Myocyte (in vitro differentiated cells): ENCODE measurements at places on chromosomes 1 and 21. TPM values are rescaled to one million over a fixed set of nuclear protein-coding genes. Genes with fewer than 3 reads are reported as not detected.

DNA sequence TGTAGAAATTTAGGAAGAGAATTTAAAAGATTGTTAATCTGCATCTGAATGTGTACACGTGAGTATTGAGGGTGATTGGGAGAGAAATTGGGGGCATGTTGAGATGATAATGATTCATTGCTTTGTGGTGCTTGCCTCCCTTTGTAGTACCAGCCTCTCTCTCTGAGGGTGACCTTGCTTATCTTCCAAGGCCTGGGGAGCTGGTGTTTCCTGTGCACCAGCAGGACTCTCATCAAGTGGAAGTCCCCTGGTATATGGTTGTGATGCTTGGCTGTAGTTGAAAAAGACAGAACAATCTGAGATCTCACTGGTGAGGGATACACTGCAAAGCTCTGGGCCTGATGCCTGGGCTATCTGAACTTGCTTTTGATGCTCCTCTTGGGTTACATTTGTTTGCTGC is 4.0 kb downstream of the TCHHL1 start:
- DNase-seq = no peak

GRCh38 chr1:18055156-18055555 is 52.4 kb upstream of the IGSF21 start:
- DNase-seq = no peak

Gene RNU1-4
- total RNA-seq = not detected in 2 replicates

GRCh38 chr1:220711056-220711809 is 21.1 kb downstream of the C1orf115 start:
- DNase-seq = no peak

DNA sequence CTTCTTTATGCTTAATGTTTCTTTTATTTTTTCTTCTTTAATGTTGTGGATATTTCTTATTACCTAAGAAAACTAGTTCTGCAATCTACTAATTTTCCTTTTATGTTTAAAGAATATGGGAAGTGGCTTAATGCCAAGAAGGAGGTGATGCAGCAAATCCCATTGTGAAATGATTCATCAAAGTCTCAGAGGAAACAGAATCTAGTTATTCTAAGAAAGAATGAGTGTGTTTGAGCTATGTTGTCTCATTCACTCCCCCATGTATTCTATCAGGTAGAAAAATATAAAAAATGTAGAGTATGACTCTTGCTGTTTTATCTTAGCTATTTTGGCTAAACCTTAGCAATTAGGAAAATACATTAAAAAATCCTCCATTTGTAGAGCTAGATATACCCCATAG is 659.9 kb upstream of the RGS18 start:
- no peak for DNase-seq

Gene HUNK
- 0.05 TPM in 1 of 2 replicates, not detected in the other for total RNA-seq

- peak; percentile 69 for DNase-seq
Measured at GRCh38 chr1:76336931-76337371, 262.4 kb downstream of the ST6GALNAC3 start.

Gene CYP4A11
- total RNA-seq = not detected in 2 replicates

DNA sequence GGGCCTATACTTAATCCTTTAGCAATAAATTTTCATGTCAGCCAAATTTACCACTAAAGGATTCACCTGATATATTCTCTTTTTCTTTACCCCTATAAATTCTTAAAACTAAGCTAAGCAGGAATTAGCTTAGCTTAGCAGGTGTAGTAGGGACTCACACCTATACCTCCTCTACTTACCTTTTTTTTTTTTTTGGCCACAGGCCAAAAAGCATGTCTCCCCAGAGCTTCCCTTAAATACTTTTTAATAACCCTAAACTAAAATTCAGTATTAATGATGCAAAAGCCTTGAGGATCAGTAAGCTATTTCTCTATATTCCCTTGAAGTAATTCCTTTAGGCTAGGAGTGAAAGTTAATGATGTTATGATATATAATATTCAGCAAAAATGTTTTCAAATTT is 23.2 kb downstream of the PEA15 start:
- DNase-seq = no peak

DNA sequence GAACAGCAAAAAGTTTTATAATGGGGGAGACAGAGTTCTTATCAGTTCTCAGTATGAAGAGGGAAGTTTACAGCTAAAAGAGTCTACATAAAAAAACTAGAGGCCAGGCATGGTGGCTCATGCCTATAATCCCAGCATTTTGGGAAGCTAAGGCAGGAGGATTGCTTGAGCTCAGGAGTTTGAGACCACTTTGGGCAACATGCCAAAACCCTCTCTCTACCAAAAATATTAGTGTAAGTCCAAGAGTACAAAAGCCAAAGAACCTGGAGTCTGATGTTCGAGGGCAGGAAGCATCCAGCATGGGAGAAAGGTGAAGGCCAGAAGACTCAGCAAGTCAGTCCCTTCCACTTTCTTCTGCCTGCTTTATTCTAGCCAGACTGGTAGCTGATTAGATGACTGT is 35.0 kb upstream of the ROR1 start:
- no peak for DNase-seq

DNA sequence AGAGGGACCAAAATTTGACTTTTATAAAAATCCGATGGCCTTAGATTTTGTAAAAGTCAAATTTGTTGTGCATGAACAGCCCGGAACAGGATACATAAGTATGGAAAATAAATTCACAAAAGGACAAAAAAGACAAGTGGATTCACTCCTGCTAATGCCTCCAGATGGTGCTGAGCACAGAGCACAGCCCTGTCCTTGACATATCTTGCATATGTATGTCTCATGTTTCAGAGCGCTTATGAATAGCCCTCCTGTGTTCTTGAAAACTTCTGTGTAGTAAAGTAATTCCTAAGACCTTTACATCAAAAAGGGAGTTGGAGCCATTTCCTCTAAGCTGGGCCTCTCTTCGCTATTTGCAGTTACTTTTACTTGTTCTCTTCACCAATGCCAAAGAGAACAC is 110.7 kb upstream of the RAB3GAP2 start:
- no peak for DNase-seq

Gene GPR61
- 0.13 and 0.21 TPM in 2 replicates for total RNA-seq

Gene COPA
- 119 and 138 TPM in 2 replicates for total RNA-seq

Gene C1orf94
- not detected in 2 replicates for total RNA-seq
